ENCODE measurements at places on chromosomes 2 and 18.

- no peak for DNase-seq
Observed at GRCh38 chr2:39435741-39436591, 1.1 kb downstream of the MAP4K3 start.

GRCh38 chr2:23556929-23557328 is 171.9 kb downstream of the KLHL29 start:
- DNase-seq, result no peak

DNA sequence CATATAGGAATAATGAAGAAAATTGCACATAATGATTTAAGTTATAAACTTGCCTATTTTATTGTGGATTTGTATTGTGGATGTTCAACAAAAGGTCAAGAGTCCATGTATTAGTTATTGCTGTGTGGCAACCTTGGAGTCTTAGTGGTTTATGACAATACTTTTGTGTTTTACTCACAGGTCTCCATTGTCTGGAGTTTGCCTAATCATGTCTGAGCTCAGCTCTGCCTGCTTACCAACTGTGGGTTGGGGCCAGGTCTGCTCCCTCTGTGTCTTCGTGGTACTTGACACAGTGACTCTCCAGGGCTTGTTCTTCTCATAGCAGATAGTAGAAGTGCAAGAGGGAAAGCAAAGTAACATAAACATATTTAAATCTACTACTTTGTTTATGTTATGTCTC is 382.5 kb downstream of the CBLN2 start:
- no peak for DNase-seq

GRCh38 chr2:200056105-200056504 is 100.7 kb downstream of the MAIP1 start:
- no peak for DNase-seq

DNA sequence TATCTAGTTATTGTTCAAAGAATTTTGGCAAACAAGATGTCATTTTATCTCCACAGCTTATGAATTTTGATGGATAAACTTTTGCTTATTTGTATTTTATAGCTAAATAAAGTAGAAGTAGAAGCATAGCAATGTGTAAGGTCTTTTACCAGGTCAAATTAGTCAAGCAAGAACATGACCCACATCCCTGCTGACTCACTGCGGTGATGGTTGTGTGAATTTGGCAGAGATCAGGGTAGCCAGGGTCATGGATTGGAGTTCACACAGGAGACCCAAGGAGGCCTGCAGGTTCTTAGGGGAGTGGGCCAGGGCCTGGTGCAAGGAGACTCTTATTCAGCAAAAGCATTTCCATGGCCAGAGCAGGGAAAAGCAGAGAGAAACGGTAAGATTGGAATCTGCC is 18.7 kb downstream of the SP140 start:
- DNase-seq, result no peak

- no peak for DNase-seq
Observed at GRCh38 chr2:116820986-116821385, 993.5 kb upstream of the DDX18 start.

GRCh38 chr18:3451183-3451988 is 1.4 kb downstream of the TGIF1 start:
- DNase-seq, result peak; percentile 63
